Activated T-helper 2 cell treated with anti-CD3 and anti-CD28 coated beads, Interferon-gamma antibody, Interleukin-2, Interleukin-4, amounts not matched to agents 10 μg/mL and 5 μg/mL and 100 μg/mL, durations not matched to agents 14 hours and 24 hours and 36 hours (primary cell): ENCODE measurements at places on chromosomes 11 and 22.

DNA sequence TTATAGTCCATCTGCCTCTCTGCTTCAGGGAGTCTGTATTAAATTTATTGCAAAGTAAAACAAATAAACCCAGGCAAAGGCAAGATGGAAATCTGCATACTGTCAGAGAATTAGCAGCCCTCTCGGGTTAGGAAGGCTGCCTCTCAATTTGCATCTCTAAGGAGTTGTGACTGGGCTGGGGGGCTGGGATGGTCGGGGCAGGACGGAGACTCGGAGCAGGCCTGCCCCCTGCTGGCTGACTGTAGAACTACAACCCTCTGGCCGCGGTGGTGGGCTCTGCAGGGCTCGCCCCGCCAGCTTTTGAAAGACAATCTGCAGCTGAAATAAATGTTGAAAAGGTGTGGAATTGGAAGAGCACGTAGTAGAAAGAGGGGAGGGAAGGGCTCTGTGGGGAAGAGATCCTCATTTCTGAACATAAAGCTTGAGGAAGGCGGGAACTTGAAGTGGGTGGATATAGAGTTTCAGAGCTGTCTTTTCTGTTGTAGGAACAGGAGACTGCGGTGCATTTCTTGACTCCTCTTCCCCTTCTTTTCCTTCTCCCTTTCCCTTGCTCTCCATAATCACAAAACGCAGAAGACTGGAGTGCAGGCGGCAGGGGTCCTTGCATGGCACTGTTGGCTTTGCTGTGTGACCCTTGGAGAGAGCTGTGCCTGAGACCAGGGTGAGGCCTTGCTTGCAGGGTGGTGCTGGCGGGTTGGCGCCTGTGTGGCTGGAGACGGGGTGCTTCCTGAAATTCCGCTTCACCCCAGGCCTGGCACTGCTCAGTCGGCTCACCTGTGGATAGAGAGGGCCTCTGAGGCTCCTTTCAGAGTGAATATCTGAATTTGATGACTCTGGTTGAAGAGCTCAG lies 22.6 kb upstream of the PKNOX2 start:
- peak; percentile 24 for DNase-seq

GRCh38 chr22:45125188-45125587 lies 38.5 kb upstream of the NUP50 start:
- no peak for DNase-seq

GRCh38 chr11:19892387-19892786 lies 179.8 kb downstream of the NAV2 start:
- DNase-seq: no peak

GRCh38 chr11:65927904-65928397 lies 8.7 kb downstream of the DRAP1 start:
- DNase-seq: peak; percentile 75

DNA sequence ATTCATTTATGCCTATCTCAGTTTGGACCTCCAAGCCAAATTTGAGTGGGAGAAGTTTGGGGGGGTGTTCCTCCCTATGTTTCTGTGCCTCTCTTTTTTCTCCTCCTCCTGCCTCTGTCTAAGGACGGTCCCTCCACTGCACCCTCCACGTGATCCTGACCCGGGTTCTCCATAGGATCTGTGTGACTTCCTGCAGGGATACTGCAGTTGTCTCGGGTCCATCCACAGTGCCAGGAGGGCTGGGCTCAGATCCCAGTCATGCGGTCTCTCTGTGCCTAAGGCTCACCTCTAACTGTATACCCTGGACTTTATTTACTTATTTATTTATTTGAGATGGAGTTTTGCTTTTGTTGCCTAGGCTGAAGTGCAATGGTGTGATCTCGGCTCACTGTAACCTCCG lies 1354.5 kb downstream of the BRD1 start:
- no peak for DNase-seq

DNA sequence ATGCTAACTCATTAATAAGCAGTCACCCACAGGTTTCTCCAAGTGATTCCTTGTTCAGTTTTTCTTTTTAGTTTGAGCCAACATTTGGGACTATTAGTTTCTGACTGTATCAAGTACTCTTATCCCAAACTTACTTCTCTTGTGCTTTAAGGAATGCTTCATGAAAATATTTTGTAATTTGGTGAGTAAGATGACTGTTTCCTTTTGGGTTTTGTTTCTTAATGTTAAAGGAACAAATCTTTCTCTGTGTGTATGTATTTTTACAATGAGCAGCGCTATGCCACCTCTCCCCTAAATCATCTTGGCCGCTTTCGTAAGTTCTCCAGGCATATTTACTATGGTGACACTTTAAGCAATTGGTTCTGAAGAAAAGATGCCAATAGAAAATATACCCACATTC lies 72.4 kb downstream of the LDLRAD3 start:
- no peak for DNase-seq

- no peak for DNase-seq
These were observed 21.5 kb downstream of the ARAP1 start for GRCh38 chr11:72730737-72731136.

GRCh38 chr11:43172477-43172876 lies 139.3 kb upstream of the API5 start:
- DNase-seq: no peak

DNA sequence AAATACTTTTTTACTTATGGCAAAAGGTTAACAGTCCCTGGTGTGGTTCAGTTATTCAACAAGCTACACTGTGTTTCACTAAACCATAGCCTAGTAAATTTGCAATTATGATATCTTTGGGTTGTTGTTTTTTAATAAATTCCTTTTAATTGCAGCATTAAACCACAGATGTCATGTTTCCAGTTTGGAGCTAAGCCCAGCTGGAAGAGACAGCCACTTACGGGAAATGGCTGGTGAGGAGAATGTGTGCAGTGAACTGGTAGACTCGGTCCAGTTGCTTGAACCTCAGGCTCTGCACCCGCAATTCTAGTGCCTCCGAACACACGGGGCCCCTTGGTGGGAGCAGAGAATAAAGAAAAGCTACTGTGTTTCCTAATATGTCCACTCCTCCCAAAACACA lies 70.8 kb downstream of the WNT11 start:
- DNase-seq: no peak

GRCh38 chr11:92227959-92228935 lies 3.6 kb downstream of the FAT3 start:
- DNase-seq: no peak

GRCh38 chr11:17931595-17931994 lies 81.3 kb downstream of the SERGEF start:
- no peak for DNase-seq

- no peak for DNase-seq
These were observed 579.3 kb downstream of the BUD13 start for GRCh38 chr11:116193321-116194131.

DNA sequence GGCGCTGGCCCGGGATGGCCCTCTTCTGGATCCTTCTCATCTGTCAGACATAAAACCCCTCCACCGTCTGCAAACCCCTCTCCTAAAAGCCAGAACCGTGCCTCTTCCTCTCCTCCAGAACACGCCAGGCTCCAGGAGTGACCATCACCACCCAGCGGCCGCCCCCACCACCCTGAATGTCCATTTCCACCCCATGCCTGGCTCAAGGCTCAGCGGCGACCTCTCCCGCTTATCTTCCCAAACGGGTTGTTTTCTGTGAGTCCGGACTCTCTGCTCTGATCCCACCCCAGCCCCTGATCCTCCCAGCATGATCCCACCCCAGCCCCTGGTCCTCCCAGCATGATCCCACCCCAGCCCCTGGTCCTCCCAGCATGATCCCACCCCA lies 37.6 kb downstream of the CELSR1 start:
- DNase-seq: no peak

DNA sequence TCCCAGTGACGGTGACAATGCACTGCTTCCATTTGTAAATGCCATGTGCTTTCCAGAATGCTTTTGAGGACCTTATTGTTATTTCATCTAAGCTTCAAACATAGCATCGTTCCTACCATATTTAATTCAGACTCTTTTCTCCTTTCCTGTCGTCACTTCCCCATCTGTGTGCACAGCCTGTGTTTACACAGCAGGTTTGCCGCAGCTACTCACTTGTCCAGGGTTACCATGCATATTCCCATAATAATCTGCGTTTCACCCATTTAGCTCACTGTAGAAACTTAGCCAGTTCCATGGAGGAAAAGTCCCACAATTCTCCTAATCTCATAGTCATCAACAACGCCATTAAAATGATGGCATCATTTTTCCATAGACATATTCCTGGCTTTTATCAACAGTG lies 48.0 kb downstream of the FLI1 start:
- no peak for DNase-seq

- no peak for DNase-seq
These were observed 353.5 kb downstream of the TBC1D22A start for GRCh38 chr22:47115921-47116320.

- DNase-seq: no peak
These were observed 11.6 kb upstream of the GAB2 start for GRCh38 chr11:78429209-78429608.

DNA sequence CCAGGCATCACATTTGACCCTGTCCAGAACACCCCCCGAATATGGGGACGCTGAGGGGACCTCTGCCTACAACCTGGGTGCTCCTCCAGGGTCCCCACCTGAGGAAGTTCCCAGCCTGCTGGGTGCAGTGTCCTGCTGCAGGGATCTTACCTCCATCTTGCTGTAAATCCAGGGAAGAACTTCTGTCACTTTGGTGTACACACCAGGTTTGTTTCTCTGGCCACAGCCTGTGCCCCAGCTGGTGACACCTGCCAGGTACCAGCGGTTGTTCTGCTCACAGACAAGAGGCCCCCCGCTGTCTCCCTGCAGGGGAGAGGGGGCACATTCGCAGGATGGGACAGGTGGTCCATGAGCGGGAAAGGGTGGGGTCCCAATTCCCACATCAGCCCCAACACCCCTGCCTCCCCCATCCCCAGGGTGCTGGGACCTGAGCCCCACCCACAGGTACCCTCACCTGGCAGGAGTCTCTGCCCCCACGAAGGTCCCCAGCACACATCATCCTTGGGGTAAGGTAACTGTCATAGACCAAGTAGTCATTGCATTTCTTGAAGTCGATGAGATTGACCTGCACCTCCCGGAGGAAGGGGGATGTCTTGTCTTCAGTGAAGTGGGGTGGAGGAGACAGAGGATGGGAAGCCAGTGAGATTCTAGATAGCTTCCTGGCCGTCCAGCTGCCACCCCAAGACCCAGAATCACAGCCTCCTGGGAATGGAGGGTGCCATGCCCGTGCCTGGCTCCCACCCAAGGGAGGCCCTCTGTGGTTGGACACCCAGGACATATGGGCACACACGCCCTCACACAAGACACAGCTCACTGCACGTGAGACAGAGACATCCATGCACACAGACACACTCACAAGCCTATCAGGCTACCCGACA lies 25.5 kb downstream of the TMPRSS13 start:
- no peak for DNase-seq

- DNase-seq: no peak
These were observed 3.1 kb upstream of the CAVIN3 start for GRCh38 chr11:6323291-6323905.

GRCh38 chr22:43919106-43919973 lies 4.3 kb upstream of the PNPLA3 start:
- DNase-seq: no peak

- no peak for DNase-seq
These were observed 18.9 kb upstream of the KCTD14 start for GRCh38 chr11:78041843-78042440.

DNA sequence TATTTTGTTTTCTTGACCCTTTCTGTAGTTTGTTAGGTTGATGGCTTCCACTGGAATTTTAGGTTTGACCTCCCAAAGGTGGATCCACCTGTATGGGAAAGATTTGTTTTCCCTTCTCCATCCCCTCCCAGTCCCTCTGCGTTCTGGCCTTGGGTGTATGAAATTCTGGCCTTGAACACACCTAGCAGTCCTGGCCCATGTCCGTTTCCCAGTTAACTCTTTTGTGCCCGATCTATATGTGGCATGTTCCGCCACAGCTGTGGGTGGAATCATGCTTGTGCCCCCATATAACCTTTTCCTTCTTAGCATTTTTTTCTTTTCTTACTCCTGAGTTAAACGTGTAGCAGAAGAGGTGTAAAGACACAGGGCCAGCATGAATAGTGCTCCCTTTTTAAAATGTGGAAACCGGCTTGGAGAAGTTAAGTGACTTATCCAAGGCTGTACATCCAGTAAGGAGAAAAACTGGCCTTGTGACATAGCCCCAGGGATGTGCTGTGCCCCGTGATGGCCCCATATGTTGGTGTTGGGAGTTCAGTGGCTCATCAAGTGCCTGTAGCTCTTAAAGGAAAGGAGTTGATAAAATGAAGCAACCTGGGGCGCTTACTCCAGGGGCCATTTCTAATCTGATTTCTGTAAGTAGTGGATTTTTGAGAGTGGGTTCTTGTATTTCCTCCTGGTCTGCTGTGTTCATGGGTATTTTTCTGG lies 39.3 kb downstream of the ZNRF3 start:
- no peak for DNase-seq

DNA sequence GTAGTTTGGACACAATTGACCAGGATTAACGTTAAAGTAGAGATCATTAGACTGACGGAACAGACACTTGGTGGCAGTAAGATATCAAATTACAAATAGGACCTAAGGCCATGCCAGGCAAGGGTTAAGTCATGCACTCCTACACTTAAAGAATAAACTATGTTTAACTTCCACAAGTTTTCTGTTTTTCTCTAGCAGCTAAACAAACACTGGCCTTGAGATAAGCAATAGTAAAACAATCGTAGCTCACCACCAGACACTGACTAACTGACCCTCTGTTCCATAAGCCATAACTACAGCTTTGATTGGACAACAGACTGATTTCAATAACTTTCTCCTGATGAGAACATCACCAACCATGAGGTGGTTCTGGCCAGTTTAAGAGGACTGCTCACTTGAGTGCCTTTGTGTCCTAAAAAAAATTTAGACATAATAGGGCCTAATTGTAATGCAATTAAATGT lies 2.0 kb upstream of the CEP126 start:
- no peak for DNase-seq

GRCh38 chr11:115326526-115326925 lies 177.7 kb downstream of the CADM1 start:
- DNase-seq: no peak

DNA sequence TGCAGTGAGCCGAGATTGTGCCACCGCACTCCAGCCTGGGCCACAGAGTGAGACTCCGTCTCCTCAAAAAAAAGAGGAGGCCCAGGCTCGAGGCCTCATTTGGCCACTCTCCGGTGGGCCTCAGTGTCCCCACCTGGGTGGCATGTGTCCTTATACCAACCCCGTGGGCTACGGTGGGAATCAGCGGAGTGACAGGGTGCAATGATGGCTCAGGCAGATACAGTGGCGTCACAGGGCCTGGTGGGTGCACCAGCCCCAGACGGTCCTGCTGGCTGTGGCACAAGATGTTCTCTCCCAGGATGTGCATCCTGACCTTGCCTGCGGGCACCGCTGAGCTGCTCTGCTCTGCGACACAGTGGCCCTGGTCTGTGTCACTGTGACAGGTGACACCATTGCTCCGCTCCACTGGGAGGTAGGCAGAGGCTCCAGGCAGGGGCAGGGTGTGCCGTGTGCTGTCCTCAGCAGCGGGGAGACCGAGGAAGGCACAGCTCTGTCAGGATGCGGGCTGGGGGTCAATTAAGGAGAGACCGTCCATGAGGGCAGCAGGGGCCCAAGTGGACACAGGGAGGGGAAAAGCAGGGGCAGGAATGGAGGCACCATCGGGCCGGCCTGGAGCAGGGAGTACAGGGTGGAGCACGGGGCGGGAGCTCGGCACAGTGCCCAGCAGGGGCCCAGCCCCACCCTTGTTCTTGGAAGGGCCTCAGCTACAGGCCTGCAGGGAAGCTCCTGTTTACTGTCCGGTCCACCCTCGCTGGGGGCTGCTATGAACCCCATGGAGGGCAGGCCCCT lies 21.7 kb upstream of the TH start:
- DNase-seq: no peak
